SJSA1 (cell line): ENCODE measurements at places on chromosomes 3 and 15. TPM values are rescaled to one million over a fixed set of nuclear protein-coding genes. Genes with fewer than 3 reads are reported as not detected.

GRCh38 chr3:100084100-100084806, 30.0 kb downstream of the FILIP1L start:
- no peaks in the 10 kb centered on the region for H3K36me3 ChIP-seq
- H3K4me1 ChIP-seq = peaks cover 40% of the 10 kb centered on the region
- DNase-seq = no peak
- H3K4me3 ChIP-seq = no peak overlapping the region
- no peaks in the 10 kb centered on the region for H3K27me3 ChIP-seq

DNA sequence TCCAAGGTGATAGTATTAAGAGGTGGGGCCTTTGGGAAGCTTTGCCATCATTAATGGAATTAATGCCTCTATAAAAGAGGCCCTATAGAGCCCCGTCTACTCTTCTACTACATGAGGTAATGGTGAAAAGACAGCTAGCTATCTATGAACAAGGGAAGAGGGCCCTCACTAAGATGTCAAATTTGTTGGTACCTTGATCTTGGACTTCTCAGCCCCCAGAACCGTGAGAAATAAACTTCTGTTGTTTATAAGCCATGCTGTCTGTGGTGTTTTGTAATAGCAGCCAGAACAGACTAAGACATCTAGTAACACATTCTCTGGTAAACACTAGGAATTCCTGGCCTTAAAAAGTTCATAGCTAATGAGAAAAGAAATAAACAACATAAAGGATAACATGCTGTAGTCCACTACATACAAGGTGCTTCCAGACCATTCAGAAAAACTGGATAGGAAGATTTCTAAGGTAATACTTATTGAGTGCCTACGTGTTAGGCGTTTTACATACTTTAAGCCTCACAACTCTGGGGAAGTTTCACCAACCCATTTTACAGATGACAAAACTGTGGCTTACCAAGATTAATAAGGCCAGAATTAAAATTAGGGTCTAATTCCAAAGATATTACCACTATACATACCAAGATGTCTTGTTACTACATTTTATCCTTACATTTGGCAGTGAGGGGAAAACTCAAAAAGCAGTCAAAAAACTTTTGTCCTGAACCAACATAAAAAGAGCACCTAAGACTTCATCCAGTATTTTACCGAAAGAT, 3.2 kb downstream of the UBE3A start:
- no peak overlapping the region for H3K4me3 ChIP-seq
- DNase-seq = no peak
- peaks cover 12% of the 10 kb centered on the region for H3K4me1 ChIP-seq
- H3K27ac ChIP-seq = no peak overlapping the region

GRCh38 chr3:105130911-105131310, 235.8 kb upstream of the ALCAM start:
- H3K4me1 ChIP-seq = no peaks in the 10 kb centered on the region
- no peak for DNase-seq
- H3K36me3 ChIP-seq = no peaks in the 10 kb centered on the region
- H3K27me3 ChIP-seq = no peaks in the 10 kb centered on the region

The PEX5L gene
- not detected in 2 replicates for total RNA-seq

The IL20RB gene
- total RNA-seq = 3.2 and 3.6 TPM in 2 replicates

DNA sequence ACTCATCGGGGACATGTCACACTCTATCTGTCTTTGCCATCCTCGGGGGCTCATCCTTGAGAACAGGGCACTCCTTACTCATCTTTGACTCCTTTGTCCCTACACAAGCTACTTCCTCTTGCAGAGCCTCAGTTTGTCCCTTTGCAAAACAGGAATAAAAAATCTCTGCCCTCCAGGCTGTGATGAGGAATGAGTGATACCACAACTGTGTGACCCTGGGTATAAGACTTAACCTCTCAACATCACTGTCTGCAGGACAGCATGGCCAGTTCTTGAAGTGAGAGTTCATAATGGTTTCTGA, 48.5 kb downstream of the IQSEC1 start:
- H3K27ac ChIP-seq = no peak overlapping the region
- no peak overlapping the region for H3K4me3 ChIP-seq
- no peaks in the 10 kb centered on the region for H3K36me3 ChIP-seq
- DNase-seq = no peak
- 0 out of 2 replicates have a peak, but pooled peaks cover 2% of the 10 kb centered on the region for H3K27me3 ChIP-seq
- no peaks in the 10 kb centered on the region for H3K4me1 ChIP-seq

DNA sequence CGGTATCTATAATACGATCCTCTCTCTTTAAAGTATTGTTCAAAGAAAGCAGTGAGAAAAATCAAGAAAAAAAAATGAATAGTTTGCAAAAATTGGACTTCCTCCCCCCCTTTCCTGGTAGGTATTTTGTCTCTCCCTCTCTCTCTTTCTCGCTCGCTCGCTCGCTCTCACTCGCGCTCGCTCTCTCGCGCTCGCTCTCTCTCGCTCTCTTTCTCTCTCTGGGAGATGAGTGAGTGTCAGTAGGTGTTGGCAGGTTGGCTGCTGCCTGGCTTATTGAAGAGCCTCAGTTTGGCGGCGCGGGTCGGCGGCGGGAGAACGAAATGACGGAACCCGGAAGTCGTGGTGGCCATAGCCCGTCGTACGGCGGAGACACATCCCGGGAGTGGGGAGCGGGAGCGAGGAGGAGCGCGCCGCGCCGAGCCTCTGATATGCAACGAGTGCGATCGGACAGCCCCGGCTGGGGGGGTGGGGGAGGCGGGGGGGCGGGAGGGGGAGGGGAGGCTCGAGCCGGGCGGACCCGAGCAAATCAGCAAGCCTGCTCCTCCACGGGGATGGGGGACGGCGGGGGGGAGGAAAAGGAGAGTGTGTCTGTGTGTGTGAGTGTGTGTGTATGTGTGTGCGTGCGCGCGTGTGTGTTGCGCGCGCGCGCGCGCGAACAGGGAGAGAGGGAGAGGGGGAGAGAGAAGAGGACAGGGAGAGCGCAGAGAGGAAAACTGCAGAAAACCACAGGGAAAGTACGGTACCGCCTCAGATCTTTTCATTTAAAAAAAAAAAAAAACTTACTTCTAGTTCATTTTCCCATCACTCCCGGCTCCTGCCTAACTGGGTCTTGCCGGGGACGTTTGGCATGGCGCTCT, at the start of gene MEIS2:
MEIS2 (minus strand) TSS at position 441 of the 857 bp plus-strand sequence. CDS start 1,083 bp downstream, outside the sequence.
- H3K27ac ChIP-seq = peak within 1 kb of the TSS; percentile 93
- DNase-seq = peak; percentile 83
- peaks cover 12% of the 10 kb centered on the region for H3K4me1 ChIP-seq
- H3K4me3 ChIP-seq = peak within 1 kb of the TSS; percentile 81
- no peaks in the 10 kb centered on the region for H3K36me3 ChIP-seq
- H3K27me3 ChIP-seq = peaks cover 8% of the 10 kb centered on the region

DNA sequence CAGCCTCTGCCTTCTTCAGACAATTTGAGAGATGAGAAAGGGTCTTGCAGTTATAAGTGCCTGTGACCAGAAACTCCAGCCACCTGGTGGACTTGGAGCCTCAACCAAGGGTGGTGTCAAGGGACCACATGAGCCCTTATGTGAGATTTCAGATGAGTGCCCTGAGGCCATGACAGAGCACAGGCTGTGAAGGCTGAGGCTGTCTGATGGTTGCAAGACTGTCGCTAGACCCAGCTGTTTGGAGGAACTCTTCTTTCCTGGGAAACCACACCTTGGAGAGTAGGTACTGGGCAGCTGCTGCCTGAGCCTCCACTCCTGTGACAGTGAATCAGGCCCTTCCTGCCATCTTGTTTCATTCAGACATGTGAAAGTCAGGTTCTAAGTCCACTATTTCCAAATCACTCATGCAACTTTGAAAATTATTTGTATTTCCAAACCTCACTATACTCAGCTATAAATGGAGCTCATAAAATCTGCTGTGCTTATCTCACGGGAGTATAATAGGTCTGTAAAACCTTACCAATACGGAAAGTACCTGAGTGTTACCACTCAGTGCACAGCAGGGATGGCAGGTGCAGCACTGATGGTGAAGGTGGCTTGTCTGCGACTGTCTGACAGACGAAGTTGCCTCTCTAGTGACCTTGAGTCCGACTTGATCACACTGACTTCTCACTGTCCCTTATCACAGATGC, 99.4 kb downstream of the RPL39L start:
- H3K4me1 ChIP-seq = peaks cover 5% of the 10 kb centered on the region; the same call in 1 of the 2 replicates
- DNase-seq = no peak
- no peaks in the 10 kb centered on the region for H3K27me3 ChIP-seq

GRCh38 chr3:138691351-138691750, 82.8 kb downstream of the FAIM start:
- no peak overlapping the region for H3K4me3 ChIP-seq
- peaks cover 13% of the 10 kb centered on the region for H3K4me1 ChIP-seq
- DNase-seq = no peak
- H3K36me3 ChIP-seq = no peaks in the 10 kb centered on the region; the same call in 1 of the 2 replicates

DNA sequence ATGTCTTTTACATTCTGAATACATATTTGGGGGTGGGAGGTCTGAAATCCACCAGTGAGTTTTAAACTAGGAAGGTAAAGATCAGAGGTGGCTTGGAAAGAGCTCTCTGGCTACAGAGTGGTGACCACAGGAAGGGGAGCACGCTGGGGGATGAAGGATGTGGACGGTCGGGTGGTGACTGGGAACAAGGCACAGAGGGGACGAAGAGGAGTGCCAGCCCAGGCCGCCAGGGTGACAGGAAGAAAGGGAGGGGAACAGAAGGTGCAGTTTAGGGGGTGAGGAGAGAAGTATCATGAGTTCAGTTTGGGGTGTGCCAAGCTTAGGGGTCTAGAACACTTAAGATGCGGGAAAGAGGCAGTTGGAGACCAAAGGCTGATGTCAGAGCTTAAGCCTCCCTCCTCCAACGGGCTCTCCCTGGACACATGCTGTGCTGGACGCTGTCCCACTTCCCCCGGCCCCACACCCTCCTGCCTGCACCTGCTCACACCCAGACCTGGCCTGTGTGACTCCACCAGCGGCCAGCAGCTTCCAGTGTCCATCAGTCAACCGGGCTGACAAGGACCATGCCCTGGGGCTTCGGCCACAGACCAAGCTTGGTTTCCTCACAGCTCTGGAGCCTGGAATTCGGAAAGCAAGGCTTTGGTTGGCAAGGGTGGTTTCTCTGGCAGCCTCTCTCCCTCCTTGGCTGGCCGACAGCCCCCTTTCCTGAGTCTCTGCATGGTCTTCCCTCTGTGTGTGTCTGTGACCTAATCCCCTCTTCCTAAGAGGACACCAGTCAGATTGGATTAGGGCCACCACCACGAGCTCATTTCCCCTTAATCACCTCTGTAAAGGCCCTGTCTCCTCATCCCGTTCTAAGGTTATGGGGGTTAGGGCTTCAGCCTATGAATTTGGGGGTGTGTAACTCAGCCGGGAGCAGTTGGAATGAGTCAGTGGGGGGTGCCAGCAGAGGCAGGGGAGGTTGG, 120.4 kb upstream of the IQSEC1 start:
- H3K27ac ChIP-seq = no peak overlapping the region
- no peak overlapping the region for H3K4me3 ChIP-seq
- H3K27me3 ChIP-seq = no peaks in the 10 kb centered on the region; the same call in 1 of the 2 replicates
- H3K4me1 ChIP-seq = no peaks in the 10 kb centered on the region
- no peak for DNase-seq

DNA sequence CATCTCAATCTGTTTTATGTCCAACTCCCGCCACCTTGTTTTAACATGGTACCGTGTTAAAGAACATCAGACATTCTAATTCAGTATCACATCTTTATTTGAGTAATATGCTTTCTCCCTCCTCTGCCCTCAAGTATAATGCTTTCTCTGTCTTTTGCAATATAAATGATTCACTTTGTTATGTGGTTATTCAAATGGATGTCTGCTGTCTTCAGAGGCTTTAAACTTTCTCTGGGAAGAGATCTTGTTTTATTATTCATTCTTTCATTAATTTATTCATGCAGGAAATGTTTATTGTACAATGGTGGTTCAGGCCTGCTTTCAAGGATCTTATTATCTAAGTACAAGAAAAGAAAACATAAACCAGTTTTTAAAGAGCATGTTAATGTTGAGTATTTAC, 57.1 kb downstream of the RAP2B start:
- H3K4me1 ChIP-seq = peaks cover 20% of the 10 kb centered on the region
- H3K27ac ChIP-seq = no peak overlapping the region
- no peak overlapping the region for H3K4me3 ChIP-seq
- H3K27me3 ChIP-seq = no peaks in the 10 kb centered on the region

GRCh38 chr15:44092221-44092620, 102.8 kb downstream of the FRMD5 start:
- H3K4me1 ChIP-seq = peaks cover 23% of the 10 kb centered on the region
- H3K4me3 ChIP-seq = no peak overlapping the region
- no peaks in the 10 kb centered on the region for H3K27me3 ChIP-seq
- H3K36me3 ChIP-seq = no peaks in the 10 kb centered on the region
- no peak overlapping the region for H3K27ac ChIP-seq
- no peak for DNase-seq

The HEG1 gene
- 21.6 and 24.0 TPM in 2 replicates for total RNA-seq
